ENCODE measurements at places on chromosomes 2 and 18.
A peak's percentile ranks its signal among the peaks of the same experiment; 100 is the strongest.

- DNase-seq = peak; percentile 31
Measured at GRCh38 chr2:231890896-231891513, 35.2 kb downstream of the NPPC start.

DNA sequence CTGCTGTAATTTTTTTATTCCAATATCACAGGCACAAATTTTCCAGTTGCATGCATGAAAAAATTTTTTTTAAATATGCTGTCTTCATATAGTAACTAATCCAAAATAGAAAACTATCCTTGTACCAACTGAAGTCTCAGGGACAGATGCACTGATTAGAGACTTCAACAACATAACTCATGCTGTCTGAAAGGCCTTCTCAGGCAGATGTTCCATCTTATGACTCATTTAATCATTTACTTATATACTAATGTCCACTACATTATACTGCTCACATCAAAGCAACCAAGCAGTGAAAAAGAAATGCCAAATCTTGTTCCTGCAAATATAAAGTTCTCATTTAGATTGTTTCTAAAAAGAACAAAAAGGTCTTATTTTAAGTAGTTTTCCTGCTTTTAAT lies 53.1 kb downstream of the OLA1 start:
- no peak for DNase-seq

GRCh38 chr2:20167356-20167755 lies 57.6 kb downstream of the SDC1 start:
- no peak for DNase-seq

GRCh38 chr2:17107151-17107550 lies 411.1 kb downstream of the RAD51AP2 start:
- no peak for DNase-seq

DNA sequence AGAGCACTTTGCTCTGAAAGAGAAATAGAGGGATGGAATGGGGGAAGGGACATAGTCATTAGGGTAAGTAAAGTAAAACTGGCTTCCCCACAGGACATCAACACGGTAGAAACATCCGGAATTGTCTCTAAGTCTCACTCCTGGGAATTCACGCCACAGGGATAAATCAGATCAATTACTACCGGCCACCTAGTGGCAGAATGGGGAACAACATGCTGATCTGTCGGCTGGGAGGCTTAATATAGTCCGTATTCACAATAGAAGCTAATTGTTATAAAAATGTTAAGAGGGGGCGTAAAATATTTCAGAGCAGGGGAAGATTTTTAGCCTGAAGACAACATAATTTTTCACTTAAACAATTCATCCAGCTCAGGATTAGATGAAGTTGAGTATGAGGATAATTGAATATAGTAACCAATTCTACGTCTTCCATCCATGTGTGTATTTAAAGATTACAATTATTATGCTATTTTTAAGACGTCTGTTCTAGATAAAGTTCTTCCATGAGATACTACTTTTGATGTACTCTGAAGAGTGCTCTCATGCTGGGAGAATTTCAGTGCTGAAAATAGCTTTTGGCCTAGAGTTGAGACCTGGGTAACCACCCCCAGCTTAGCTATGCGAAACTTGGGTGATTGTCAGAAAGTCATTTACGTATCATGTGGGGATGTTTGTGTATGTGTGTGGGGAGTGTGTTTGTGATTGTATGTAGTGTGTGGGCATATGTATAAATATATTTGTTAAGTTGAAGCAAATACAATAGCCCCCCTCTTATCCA lies 65.7 kb downstream of the LRRTM1 start:
- DNase-seq = no peak

DNA sequence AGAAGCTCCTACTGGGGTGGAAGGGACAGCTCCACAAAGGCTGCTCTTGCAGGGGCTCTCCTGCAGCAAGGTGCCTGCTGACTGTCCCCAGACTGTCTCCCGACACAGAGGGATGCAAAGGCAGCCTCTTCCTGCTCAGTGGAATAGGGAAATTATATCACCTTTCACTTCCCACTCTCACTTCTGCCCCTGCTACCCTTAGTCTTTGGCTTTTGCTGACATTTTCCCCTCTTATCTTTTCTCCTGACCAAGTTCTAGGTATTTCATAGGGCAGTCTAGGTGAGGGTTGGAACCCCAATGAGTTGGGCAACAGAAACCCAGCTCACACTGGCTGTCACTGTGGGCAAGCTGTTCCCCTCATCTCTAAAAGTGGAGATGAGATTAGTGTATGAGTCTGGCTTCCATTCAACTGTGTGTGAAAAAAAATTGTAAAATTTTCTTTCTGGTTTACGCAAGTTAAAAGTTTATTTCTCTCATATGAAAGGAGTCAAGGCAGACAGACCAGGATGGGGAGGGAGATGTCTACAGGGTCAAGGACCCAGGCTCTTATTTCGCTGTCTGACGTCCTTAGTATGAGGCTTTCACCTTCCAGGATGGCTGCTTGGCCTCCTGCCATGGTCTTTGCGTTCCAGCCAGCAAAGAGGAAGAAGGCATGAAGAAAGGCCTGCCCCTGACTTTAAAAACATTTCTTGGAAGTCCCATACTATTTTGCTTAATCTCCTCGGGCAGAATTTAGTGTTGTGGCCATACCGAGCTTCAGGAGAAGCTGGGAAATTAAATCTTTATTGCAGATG lies 7.5 kb upstream of the MOCOS start:
- DNase-seq = no peak

DNA sequence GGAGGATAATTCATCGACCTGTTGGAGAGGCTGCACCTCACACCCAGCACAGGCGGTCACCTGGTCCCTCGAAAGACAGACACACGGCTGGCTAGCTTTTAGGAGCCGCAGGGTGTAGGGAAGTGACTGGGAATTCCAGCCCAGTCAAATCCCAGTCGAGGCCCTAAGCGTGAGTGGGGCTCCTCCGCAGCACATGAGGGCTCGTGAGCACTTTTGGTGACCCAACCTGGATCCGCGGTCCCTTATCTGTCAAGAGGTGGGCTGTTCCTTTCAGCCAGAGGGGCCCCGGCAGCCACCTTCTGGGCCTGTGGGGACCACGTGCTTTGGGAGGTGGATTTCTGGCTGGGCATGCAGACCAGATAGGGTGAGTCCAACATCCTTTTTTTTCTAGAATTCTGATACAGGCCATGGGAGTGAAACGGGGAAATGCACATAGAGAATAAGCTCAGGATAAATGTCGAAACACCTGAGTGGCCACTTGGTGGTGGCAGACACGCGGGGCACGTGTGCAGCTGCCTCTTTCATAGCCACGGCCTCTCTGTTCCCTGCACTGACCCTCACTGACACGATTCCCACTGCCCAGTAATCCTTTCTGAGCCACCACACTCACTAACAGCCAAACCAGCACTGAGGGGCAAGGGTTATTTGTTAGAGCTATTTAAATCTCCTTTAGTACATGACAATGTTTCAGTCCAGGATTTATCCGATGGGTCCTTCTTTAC lies 148.4 kb upstream of the PXDN start:
- DNase-seq = no peak

- DNase-seq = no peak
Measured at GRCh38 chr2:134679745-134680144, 39.1 kb downstream of the TMEM163 start.

DNA sequence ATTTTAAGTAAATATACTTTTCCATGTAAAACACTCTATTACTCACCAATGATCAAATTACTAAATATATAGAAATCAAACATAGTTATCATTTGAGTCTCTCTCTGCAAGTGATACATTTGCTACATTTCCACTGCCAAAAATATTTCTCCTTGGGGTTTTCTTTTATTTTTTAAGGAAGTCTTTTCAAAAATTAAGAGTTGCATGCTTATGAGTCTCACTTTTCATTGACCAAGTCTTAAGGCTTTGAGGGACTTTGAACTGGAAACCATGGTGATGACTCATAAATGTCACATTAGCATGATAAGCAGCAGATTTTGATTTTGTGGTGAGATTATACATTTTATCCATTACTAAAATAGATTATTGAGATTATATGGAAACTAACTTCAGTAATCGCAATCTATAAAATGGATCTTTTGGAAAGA lies 152.9 kb downstream of the FAM124B start:
- no peak for DNase-seq

DNA sequence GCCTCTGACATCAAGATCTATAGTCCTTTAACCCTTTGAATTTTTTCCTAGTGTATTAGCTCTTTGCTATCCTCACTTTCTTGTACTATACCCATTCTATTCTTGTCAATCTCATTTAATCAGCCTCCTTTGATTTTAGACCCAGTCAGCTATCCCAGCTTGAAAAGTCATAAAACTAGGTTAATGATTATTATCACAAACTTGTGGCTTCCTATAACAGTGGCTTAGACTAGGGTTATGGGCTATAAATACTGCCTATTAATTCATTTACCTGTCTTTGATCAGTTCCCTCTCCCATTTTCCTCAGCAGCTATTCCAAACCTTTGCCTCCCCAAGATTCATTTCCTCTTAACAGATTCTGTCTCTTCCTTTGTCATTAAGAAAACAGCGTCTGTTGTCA lies 174.8 kb downstream of the UBR3 start:
- no peak for DNase-seq

- DNase-seq = no peak
Measured at GRCh38 chr2:216735086-216735485, 39.7 kb upstream of the IGFBP5 start.

DNA sequence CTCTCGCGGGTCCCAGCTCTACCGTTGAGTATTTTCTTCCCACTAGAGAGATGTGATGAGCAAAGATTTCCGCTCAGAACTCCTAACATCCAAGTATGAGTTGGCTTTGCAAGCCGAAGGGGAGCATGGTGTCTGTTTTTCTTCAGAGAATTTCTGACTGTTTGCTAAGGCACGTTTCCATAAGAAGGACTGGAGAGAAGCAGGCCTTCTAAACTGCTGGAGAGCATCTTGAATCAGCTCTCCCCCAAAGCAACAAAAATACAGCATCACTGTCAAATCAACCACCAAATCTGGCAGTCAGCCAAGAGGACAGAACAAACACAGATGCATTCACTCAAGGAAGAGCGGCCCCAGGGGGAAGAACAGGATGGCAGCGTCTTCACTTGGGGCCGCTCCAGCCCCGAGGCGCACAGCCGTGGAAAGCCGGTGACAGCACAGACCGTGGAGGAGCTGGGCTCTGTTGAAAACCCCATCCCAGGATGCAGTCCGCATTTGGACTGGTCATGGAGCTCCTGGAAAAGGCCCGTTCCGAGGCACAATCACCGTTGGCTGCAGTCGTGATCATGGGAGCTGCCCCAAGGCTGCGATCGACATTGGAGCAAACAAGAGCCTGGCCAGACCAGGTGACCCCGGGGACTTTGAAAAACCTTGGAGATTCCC lies 101.4 kb downstream of the NFATC1 start:
- DNase-seq = no peak

Measured in NCI-H774 (cell line).